ENCODE measurements at places on chromosomes 4 and X.

DNA sequence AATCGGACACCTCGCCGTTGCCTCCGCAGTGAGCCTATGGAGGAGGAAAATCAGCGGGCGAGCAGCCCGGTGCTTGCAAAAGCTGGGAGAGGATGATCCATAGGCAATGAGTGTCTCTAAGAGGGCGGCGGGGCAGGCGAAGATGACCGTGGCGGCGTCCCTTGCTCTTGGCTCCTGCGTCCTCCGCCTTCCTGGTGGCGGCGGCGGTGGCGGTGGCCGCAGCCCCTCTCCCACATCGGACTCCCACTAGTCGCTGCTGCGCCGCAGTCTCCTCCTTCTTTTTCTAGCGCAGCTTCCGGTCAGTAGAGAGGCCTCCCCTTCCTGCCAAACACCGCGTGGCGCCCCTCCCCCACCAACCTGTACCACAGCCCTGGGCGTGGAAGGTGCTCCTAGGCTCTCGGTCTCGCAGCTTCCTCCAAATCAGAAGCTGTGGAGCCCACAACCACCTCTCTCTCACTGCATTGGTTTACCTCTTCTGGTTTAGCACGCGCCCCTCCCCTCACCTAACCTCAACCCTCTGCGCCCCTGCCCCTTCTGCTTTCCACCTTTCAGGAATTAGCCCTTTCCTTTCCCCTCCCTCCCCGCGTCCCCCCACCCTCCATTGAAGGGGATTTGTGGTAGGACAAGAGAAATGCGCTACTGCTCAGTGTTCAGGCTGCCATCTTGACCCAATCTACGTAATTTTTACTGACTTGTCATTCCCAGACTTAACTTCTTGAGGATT is at the start of gene SPIN3:
SPIN3 (minus strand) TSS at position 271 of the 724 bp plus-strand sequence. CDS start 594 bp downstream, outside the sequence.
- DNase-seq = peak; percentile 42

GRCh38 chrX:32871636-32872035 is 339.7 kb downstream of the DMD start:
- no peak for DNase-seq

- DNase-seq = peak; percentile 8
These were observed at the start of gene TMEM144 for GRCh38 chr4:158209825-158210807. TSS of gene TMEM144 (plus strand) at chr4:158210486. CDS start at chr4:158212668, 2,182 bp downstream.

DNA sequence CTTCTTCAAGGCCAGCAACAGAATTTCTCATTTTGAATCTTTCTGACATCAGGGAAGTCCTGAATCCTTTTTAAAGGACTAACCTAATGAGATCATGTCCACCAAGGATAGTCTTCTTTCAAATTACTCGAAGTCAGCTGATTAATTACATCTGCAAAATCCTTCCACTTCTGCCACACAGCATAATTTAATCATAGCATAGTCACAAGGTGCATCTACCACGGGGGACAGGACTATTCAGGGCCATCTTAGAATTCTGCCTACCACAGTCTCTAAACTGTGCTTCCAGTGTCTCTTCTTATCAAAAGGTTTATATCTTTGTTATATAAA is 53.7 kb downstream of the ATP10D start:
- DNase-seq = no peak

DNA sequence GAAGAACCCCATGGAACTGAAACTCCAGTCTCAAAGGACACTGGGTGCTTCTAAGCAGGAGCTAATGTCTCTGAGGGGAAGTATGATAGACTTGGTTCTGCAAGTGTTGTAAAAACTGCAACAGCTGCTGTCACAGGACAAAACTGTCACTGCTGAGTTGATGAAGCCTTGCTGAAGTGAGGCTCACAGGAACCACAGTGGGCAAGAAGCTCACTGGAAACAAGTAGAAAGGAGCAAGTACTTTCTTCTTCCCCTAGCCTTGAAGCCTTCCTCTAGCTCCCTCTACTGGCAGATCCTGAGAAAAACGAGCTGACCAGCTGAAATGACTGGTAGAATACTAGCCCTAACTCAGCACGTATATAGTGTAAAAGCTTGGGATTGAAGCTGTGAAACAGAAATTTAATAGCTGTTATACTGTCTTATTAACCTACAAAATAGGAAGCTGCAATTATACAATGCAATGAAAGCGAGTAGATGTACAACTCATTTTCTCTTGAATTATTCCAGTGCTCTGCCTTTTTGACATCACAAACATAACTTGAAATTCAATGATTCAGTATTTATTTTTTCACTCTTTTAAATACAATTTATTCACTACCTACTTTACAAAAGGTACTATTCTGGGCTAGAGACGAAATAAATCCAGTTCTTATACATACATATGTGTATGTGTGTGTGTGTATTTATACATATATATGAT is 91.4 kb downstream of the GABRB1 start:
- DNase-seq = peak; percentile 48

GRCh38 chr4:134089885-134090284 is 111.7 kb downstream of the PABPC4L start:
- no peak for DNase-seq

DNA sequence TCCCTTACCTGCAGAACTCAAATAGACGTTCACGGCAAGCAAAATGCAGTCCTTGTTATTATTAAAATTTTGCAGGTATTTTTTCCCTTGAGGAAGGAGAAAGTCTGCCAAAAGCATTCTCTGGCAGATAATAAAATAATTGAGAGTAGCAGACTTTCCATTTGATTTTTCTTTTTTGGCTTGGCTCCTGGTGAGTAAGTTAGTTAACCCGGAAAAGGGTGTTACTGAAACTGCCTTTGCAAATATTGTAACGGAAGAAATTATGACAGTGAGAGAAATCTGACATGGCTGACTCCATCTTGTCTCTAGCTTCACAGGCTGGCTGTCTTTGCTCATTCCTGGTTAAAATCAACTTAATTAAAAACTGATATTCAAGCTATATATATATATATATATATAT is 100.5 kb downstream of the GPR143 start:
- no peak for DNase-seq

GRCh38 chrX:19347916-19348315 is 4.2 kb downstream of the PDHA1 start:
- no peak for DNase-seq

DNA sequence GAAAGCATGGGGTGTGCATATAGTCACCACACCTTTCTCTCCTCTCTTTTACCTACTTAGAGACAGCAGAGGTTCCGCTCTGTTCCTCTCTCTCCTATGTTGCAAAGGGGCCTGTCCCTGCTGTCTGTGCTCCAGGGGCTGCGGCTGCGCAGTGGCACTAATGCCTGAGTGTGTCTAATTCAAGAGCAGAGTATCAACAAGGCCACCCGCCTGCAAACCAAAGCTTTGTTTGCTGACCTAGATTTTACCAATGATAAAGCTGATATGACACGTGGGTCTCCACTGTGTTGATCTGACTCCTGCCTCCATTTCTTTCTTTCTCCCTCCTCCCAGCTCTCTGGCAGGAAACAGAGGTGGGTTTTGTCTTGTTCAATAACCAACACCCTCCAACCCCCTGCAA is 74.9 kb downstream of the NSG1 start:
- no peak for DNase-seq

DNA sequence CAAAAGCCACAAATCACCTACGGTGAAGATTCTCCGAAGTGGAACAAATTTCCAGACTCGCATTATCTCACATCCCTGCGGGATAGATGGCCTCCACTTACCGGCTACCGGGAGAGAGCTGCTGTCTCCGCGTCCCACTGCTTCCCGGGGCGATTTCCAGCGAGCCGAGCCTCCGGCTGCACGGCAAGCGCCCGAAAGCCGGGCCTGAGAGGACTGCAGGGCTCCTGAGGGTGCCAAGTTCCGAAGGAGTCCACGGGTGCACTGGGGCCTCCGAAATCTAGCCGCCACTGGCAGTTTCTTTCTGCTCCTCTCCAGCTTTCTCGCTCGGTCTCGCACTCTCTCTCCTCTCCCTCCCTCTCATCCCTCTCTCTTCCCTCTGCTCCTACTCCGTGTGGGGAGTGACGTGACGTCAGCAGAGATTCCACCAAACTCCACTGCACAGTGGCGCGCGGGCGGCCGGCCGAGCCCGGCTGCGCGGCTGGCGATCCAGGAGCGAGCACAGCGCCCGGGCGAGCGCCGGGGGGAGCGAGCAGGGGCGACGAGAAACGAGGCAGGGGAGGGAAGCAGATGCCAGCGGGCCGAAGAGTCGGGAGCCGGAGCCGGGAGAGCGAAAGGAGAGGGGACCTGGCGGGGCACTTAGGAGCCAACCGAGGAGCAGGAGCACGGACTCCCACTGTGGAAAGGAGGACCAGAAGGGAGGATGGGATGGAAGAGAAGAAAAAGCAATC is 14.0 kb upstream of the PITX2 start:
- no peak for DNase-seq

DNA sequence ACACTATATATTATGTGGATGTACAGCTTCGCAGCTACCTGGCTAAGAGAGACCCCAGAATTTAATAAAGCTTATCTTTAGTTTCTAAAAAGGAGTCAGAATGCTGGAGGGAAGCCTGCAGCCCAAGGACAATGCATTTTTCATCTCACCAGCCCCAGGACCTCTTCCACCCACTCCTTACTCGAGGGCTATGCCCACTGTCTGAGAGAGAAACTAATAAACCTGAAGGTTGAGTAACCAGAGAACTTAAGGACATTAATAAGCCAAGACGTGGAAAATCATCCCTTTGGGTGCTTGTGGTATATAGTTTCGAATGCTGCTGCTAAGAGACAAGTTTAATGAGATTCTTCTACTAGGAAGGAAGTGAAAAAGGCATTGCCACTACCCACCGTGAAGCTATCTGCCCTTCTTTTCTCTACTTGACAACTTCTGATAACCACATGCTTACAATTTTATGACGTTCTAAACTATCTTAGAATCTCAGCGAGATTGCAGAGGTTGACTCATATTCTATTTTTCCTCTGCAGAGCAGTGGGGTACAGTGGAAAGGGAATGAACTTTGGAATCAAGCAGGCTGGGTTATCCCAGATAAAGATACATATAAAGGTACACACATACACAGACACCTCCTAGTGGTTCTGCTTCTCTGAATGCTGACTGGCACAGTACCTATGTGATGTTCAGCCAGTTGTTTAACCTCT is 3.3 kb downstream of the RELL1 start:
- DNase-seq = no peak

- DNase-seq = no peak
These were observed 425.0 kb downstream of the MID1IP1 start for GRCh38 chrX:39226251-39226650.

DNA sequence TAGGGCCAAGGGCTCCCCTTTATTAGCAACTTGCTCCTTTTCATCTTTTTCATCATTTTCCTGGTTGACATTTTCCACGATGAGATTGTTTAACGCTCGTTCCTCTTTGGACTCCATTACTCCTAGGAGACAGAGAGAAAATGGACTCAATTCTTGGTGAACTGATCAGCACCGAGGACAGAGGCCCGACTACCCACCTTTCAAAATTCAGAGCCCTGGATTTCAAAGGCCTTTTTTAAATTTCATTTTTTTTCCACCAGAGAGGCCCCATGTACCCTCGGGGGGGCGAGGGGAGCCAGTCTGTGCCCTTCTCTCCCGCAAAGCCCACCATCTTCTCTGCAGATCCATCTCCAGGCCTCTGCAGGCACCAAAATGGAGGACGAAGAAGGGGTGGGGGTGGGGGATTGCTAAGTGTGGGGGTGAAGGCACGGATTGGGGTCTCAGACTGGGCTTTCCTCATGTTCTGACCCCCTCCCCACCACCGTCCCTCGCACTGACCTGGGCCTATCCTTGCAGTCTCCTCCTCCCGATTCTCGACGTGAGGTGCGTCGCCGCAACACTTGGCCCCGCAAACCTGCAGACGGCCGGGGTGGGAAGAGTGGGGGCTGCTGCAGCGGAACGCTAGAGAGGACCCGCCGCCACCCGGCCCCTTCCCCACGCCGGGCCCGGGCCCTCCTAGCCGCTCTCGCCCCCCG is 783 bp downstream of the BEX2 start:
- DNase-seq = no peak

DNA sequence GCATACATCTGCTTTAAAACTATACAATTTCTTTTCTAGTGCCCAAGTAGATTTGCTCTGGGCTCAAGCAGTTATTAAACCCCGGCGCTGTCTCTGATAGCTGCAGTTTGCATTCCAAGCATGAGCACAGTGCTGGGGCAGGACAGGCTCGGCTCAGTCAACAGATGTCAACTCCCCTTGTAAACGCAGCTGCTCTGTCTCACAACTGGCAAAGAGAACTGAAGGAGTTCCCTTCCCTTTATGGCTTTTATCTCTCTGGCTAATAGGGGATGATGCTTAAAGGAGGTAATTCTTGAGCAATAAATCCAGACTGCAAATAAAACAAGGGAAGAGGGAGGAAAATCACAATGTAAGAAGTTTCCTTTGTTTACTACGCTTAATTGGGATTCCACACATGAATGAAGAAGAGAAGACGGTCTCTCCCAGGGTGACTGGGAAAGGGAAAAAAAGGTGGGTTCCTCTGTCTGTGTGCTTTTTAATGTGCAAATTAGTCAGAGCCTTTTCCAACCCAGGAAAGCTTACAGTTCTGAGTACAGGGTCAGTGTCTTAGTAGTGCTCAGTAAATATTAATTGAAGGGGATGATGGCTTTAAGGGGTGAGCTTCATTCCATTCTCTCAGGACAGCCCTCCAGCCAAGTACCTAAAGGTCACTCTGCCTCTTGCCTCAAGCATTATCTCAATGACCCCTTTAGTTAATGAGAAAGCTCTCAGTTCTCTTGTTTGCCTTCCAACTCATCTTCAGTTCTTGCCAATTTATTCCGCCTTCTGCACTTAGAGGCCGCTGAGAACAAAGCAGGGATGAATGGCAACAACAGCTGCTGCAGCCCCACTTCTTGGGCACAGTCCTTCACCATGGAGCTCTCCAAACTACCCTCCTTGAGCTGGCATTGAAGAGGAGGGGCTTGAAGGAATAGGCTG is 155.7 kb upstream of the JADE1 start:
- no peak for DNase-seq

DNA sequence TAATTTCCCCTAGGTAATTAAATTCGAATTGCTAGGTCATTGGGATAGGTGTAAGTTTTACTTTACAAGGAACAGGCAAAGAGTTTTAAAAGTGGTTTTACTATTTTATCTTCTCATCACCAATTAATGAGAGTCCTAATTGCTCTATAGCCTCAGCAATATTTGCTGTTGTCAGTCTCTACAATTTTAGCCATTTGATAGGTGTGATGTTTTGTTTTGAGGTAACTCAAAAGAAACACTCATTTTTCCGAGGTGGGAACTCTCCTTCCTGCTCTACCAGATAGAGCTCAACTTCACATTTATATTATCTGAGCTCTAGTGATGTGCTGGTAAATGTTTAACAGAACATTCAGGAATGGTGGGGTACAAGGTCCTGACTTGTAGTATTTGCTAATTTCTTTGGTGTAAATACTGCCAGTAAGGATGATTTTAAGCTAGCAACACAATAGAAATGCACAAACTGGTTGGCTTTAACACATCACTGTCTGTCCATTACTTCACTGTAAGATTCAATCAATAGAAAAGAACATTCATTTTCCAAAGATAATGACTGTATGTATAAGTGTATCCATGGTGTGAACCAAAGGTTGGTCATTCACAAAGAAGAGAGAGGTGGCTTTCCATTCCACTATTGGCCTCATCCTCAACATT is 62.7 kb downstream of the LDB2 start:
- no peak for DNase-seq

DNA sequence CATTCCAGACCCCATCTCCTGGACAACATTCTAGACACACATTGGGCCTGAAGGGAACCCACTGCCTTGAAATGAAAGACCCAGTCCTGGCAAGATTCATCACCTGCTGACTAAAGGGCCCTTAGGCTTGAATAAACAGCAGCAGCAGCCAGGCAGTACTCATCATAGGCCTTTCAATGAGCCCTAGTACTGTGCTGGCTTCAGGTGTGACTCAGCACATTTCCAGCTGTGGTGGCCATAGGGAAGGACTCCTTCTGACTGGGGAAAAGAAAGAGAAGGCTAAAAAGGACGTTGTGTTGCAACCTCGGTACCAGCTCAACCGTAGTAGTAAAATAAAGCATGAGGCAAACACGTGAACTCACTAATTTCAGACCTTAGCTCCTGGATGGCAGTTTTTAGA is 344.0 kb downstream of the ACTRT1 start:
- no peak for DNase-seq
